ENCODE measurements at places on chromosomes 7 and 10.

GRCh38 chr10:88840881-88841280 lies 10.8 kb downstream of the ANKRD22 start:
- no peak for DNase-seq

- peak; percentile 90 for DNase-seq
These were observed 97.3 kb upstream of the COL1A2 start for GRCh38 chr7:94297397-94297838.

- no peak for DNase-seq
These were observed 15.9 kb downstream of the ITPRIP start for GRCh38 chr10:104322416-104322782.

- no peak for DNase-seq
These were observed 239.2 kb upstream of the PRKCQ start for GRCh38 chr10:6819301-6819700.
